Stimulated activated CD4-positive, alpha-beta T cell treated with anti-CD3 and anti-CD28 coated beads, TNF-alpha, amount 100 ng/mL, for 48 hours (primary cell): ENCODE measurements at places on chromosomes 5 and 9.

GRCh38 chr5:113508756-113509155 lies 4.7 kb upstream of the YTHDC2 start:
- DNase-seq = no peak

- DNase-seq = no peak
These were observed 150.2 kb upstream of the KLF9 start for GRCh38 chr9:70564468-70565335.

DNA sequence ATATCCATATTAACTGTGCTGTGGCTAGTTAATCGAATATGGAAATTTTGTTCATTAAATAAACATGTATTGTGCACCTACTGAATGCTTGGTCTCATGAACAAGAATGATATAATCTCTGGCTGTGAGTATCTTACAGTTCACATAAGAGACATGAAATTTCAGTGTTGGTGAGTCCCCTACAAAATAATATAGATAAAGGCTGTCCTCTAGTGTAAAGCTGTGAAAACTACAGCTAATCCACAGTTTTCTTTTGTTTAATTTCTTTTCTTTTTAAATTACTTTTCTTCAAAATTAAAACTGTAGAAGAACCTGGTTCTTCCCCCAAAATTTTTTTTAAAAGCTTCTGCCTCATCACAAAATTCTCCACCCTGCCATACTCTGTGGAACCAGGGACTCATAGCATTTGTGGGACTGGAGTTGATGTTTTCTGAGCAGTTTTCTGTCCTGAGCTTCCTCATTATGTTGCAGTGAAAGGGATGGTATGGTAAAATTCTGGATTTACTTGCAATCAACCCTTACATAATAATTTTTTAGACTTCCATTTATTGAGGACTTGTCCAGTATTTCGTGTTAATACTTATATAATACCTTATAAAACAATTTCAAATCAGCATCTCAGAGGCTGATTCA lies 135.0 kb downstream of the STK32A start:
- no peak for DNase-seq

DNA sequence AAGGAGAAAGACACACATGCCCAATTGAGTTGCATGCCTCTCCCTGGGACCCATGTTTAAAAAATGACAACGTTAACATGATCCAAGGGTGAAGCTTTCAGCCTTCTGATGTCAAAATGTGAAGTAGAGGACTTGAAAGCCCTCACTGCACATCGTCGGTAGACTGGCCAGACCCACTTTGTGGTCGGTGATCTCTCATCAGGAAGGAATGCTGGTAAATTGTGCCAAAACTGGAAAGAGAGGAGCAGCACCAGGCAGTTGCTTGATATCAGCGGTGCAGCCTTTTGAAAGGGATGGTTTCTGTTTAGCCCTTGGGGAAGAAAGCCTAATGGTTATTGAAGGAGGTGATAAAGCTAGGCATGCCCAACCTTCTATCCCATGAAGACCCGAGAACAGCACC lies 125.3 kb upstream of the MARCHF11 start:
- no peak for DNase-seq
